ENCODE measurements at places on chromosomes 16 and 17. TPM values are rescaled to one million over a fixed set of nuclear protein-coding genes. Genes with fewer than 3 reads are reported as not detected.

Gene NLRC5
- total RNA-seq, result 10.7 TPM

Gene TMEM132E
- total RNA-seq, result 3.7 TPM

Gene SLC9A5
- 0.32 TPM for total RNA-seq

Gene RAPGEFL1
- total RNA-seq, result 8.0 TPM

Gene DDX28
- 6.4 TPM for total RNA-seq

Gene CCDC144A
- 4.7 TPM for total RNA-seq

Gene ADAM11
- 1.9 TPM for total RNA-seq

Gene WNK4
- 0.26 TPM for total RNA-seq

Gene TRPV3
- 5.1 TPM for total RNA-seq

Gene MYH1
- 0.21 TPM for total RNA-seq

Gene LASP1
- 69.4 TPM for total RNA-seq

Gene ST6GALNAC2
- 10.3 TPM for total RNA-seq

Gene ENPP7
- not detected for total RNA-seq

Gene MFAP4
- 123 TPM for total RNA-seq

Gene AGRP
- not detected for total RNA-seq

Gene SLC43A2
- total RNA-seq, result 6.8 TPM

Gene CDRT15L2
- not detected for total RNA-seq

Gene VPS9D1
- 5.7 TPM for total RNA-seq

Gene KRT20
- 23.2 TPM for total RNA-seq

Gene GLP2R
- total RNA-seq, result 5.5 TPM

Gene MEIOB
- not detected for total RNA-seq

Gene ROGDI
- 8.5 TPM for total RNA-seq

Gene SHCBP1
- total RNA-seq, result 12.8 TPM

Gene DCTPP1
- total RNA-seq, result 8.0 TPM

Gene RAC3
- total RNA-seq, result 10.4 TPM

Gene PRSS8
- 1.6 TPM for total RNA-seq

Gene CCL2
- total RNA-seq, result 22.4 TPM

Gene CCL14
- 3.3 TPM for total RNA-seq

Gene SEZ6L2
- 7.7 TPM for total RNA-seq

Gene TBC1D28
- not detected for total RNA-seq

Gene DNAI2
- total RNA-seq, result not detected

Gene KRT33B
- not detected for total RNA-seq

Gene HSD11B2
- total RNA-seq, result 6.9 TPM

Gene KLHL10
- 0.48 TPM for total RNA-seq

Gene DHRS13
- total RNA-seq, result 8.5 TPM

Gene PRSS53
- total RNA-seq, result 1.1 TPM

Gene NHLRC4
- total RNA-seq, result 1.0 TPM

Gene KAT8
- 41.2 TPM for total RNA-seq

Gene KCNJ18
- total RNA-seq, result not detected

Gene CLTC
- total RNA-seq, result 405 TPM

Gene SEPTIN1
- total RNA-seq, result 0.37 TPM

Gene SOX15
- total RNA-seq, result 1.2 TPM

Gene FAM83G
- 1.0 TPM for total RNA-seq

Gene DLX3
- not detected for total RNA-seq

Gene ARHGDIG
- total RNA-seq, result 2.3 TPM

Gene DNAAF8
- total RNA-seq, result 1.3 TPM

Gene CBX2
- total RNA-seq, result 7.0 TPM

Gene MMP28
- 13.2 TPM for total RNA-seq

Gene TBC1D3D
- 3.0 TPM for total RNA-seq

Gene KIF18B
- total RNA-seq, result 2.5 TPM

Gene JPT2
- 37.3 TPM for total RNA-seq

Gene CDH5
- 55.8 TPM for total RNA-seq

Gene ALOX15B
- not detected for total RNA-seq

Gene TAT
- not detected for total RNA-seq
